ENCODE measurements at places on chromosomes 1 and 21.

GRCh38 chr1:237640966-237641365 is 249.8 kb downstream of the ZP4 start:
- DNase-seq: no peak

- DNase-seq: no peak
Measured at GRCh38 chr1:75423136-75423535, 187.8 kb downstream of the SLC44A5 start.

DNA sequence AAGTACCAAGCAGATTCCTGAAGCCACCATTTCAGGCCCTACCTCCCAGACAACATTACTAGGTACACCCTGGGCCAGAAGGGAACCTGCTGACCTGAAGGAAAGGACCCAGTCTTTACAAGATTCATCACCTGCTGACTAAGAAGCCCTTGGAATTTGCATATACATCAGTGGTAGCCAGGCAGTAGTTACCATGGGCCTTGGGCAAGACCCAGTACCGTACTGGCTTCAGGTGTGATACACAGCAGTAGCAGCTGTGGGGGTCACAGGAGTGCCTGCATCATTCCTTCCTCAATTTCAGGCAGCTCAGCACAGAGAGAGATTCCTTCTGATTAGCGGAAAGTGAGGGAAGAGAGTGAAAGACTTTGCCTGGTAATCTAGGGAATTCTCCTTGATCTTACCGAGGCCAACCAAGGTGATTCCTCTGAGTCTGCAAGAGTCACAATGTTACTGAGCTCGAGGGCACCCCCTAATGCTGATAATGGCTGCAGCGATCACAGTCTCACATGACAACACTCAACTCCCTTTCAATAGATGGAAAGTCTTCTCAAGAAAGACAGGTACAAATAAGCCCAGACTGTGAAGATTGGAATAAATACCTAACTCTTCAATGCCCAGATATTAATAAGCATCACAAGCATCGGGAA is 22.0 kb upstream of the UHMK1 start:
- no peak for DNase-seq

- DNase-seq: peak; percentile 17
Measured at GRCh38 chr1:179016706-179017382, 8.8 kb upstream of the FAM20B start.

- DNase-seq: no peak
Measured at GRCh38 chr1:193113258-193113991, 8.2 kb upstream of the GLRX2 start.

DNA sequence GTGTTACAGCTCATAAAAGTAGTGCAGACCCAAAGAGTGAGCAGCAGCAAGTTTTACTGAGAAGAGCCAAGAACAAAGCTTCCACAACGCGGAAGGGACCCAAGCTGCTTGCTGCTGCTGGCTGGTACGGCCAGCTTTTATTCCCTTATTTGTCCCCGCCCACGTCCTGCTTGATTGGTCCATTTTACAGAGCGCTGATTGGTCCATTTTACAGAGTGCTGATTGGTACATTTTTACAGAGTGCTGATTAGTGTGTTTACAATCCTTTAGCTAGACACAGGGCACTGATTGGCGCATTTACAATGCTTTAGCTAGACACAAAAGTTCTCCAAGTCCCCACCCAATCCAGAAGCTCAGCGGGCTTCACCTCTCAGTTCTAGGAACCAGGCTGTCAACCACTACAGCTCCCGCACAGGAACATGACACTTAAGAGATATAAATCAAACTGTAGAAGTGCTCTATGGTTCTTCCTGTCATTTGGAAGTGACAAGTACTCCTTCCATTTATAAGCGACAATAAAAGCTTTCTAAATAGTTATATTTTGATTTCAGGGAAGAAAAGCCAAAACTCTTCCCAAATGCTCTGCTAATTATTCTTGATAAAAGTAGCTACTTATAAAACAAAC is 28.5 kb downstream of the RNF115 start:
- DNase-seq: no peak

- DNase-seq: no peak
Measured at GRCh38 chr1:29541631-29542030, 305.3 kb downstream of the PTPRU start.

DNA sequence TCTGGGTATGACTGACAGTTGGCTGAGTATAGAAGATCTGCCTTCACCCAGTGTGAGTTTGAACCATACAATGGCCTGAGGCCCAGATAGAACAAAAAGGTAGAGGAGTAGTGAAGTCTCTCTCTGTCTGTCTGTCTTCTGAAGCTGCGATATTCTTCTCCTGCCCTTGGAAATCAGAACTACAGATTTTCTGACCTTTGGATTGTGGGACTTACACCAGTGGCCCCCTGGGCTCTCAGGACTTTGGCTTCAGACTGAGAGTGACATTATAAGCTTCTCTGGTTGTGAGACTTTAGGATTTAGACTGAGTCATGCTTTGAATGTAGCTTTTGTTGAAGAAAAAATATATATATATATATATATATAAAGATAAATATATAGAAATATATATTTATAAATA is 1235.0 kb upstream of the ADGRL4 start:
- no peak for DNase-seq

DNA sequence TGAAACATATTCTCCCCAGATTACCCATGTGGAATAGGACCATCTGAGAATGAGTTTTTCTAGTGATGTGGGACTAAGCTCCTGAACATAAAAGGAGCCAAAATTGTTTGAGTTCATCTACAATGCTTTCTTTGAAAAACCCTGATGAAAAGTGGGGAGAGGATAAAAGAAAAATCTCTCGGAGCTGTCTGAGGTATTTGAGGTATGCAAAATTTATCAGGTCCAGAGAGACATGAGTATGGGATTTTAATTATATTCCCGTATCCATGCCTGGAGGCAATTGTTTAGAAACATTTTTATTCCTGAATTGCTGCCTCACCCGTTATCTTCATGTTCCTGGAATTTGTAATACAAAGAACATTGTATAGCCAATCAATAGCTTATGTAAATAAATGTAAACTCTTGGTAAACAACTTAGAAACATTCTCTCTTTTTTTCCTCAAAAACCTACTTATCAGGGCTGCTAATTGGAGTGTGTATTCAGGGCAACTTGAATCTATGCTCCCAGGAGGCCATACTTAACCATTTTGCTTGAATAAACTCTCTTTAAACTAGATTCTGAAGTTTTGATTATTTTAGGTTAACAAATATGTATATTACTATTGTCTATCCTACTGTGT is 109.3 kb upstream of the OLFM3 start:
- DNase-seq: no peak

DNA sequence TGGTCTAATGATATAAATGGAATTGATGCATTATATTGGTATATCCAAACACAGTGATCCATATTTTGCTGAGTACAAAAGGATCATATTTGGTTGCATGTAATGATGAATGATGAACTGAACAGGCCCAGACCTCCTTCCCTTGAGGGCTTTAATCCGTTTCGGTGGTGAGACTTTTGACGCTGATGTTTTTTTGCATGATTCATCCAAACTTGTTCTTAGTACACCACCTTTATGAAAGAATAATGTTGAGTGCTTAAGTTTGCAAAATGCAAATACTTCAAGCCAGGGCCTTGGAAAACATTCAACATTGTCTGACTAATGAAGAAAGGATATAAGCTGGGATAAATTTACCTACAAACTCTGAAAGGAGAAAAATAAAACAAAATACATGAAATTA is 19.2 kb downstream of the HOOK1 start:
- no peak for DNase-seq

DNA sequence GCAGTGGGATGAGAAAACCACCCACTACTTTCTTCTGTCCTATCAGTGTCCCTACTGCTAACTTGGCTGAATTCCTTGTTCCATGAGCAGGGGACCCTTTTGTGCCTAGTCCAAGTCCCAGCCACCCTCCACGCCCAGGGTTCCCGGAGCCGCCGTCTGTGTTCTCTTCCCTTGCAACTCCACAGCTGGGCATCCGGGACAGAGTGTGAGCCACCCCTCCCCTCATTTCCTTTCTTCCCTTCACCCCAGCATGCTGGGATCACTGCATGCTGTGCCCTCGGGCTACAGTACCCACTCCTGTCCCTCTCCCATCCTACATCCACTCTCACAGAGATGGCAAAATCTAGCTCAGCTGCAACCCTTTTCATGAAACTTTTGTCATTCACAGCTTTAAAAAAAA is 44.5 kb downstream of the PGBD5 start:
- no peak for DNase-seq

DNA sequence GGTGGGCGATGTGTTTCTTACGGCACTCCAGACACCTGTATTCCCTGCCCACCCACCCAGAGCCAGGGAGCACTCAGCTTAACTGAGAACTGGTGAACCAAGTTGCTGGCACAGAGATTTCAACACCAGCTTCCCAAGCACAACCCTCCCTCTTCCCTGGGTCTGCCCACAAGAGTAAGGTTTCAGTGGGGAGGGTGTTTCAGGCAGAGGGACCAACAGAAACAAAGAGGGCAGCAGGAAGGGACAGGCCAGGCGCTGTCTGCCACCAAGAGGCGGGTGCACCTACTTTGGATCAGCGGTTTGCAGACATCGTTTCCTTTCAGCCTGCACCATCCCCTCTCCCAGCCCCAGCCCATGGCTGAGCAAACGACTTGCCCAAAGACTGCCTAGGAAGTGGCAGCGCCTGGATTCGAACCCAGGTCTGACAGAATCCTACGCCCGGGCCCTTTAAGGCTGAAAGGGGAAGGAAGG is 21.9 kb upstream of the ALDH4A1 start:
- DNase-seq: no peak

DNA sequence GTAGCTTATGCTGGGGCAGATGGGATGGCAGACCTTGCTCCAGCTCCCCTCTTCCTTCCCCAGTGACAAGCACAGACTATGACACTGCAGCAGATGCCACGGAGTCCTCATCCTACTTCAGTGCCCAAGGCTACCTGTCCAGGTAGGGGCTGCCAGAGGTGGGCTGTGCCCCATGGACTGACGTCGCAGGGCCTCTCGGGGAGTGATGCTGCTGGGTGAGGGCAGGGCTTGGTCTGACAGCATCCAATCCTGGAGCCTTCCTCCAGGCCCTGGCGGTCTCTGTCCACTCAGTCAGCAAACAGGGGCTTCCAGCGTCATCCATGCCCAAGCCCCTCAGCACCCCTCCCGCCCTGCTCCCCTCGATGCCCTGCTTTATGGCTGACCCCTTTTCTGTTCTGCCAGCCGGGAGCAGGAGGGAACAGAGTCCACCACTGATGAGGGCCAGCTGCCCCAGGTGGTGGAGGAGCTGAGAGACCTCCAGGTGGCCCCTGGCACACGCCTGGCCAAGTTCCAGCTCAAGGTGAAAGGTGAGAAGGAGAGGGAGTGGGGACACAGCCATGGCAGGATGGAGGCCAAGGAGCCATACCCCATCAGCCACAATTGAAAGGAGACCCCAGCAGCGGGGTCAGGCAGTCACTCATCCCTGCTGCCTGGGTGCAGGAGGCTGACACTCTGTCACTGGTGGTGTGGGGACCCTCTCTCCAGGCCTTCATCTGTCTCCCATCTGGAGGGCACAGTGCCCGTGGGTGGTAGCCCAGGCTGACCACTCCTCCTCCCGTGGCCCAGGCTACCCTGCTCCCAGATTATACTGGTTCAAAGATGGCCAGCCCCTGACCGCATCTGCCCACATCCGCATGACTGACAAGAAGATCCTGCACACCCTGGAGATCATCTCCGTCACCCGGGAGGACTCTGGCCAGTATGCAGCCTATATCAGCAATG is 73.6 kb downstream of the TRIM11 start:
- no peak for DNase-seq

DNA sequence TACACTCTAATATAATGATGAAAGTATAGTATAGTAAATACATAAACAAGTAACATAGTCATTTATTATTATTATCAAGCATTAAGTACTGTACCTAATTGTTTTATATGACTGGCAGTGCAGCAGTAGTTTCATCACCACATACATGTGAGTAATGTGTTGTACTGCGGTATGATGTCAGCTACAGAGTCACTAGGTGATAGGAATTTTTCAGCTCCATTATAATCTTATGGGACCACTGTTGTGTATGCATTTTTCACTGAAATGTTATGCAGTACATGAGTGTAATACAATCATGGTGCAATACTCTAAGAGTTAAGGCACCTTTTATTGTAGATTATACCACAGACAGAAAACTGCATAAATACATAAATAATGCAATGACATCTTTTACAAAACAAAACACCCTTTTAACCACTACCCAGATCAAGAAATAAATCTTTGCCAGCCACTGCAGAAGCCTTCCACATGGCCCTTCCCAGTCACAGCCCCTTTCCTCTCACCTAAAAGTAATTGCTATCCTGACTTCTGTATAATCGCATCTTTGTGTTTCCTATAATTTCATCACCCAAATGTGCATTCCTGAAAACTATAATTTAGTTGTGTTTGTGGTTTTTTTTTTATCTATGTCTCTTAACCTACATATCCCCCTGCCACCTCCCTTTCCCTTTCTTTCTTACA is 16.3 kb downstream of the ABCD3 start:
- DNase-seq: peak; percentile 31

DNA sequence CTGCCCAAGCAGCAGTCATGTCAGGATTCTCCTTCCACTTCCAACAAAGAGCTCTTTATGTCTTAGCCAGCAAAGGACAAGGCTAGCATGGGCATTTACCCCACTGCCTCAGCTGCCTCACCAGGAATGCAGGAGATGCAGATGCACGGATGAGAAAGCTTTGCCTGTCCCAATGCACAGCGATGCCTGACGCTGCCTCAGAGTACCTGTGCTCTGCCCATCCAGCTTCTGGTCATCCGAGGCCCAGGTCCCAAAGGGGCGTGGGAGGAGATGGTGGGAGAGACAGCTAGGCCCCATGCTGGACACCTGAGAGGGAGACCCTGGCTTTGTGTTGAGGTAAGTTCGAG is 59.0 kb downstream of the IRF2BP2 start:
- no peak for DNase-seq

DNA sequence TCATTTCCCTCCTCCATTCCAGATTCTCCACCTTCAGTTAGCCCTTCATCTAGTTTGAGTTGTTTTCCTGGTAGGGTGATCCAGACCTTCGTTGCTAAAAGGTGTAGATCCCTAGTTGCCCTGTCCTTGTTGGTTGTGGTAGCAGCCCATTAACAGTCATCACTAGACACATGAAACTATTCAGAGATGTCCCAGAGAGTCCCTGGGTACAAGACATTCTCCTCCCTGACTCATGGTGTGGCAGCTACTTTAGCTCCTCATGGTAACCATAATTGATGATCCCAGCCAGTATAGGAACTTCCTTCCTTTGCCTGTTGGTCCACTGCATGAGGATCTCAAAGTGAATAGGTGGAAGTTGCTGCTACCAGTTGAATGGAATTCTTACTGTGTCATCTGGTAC is 6.0 kb upstream of the SH2D2A start:
- no peak for DNase-seq

GRCh38 chr1:99755664-99756063 is 10.8 kb downstream of the FRRS1 start:
- no peak for DNase-seq

GRCh38 chr1:37726751-37727585 is 34.7 kb downstream of the CDCA8 start:
- no peak for DNase-seq

DNA sequence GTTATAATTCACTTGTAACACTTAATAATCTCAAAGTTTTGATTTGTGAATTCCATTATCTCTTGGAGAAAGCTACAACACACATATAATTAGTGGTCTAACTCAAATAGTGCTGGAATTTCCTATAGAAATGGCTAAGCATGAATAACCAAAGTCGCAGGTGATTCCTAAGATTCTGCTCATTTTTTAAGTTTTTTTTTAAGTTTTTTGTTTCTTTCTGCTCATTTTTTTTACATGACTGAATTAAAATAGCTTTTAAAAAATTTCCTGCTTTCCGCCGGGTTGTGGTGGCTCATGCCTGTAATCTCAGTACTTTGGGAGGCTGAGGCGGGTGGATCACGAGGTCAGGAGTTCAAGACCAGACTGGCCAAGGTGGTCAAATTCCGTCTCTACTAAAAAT is 90.4 kb downstream of the APP start:
- DNase-seq: no peak
